ENCODE measurements at places on chromosomes 5 and 9.

DNA sequence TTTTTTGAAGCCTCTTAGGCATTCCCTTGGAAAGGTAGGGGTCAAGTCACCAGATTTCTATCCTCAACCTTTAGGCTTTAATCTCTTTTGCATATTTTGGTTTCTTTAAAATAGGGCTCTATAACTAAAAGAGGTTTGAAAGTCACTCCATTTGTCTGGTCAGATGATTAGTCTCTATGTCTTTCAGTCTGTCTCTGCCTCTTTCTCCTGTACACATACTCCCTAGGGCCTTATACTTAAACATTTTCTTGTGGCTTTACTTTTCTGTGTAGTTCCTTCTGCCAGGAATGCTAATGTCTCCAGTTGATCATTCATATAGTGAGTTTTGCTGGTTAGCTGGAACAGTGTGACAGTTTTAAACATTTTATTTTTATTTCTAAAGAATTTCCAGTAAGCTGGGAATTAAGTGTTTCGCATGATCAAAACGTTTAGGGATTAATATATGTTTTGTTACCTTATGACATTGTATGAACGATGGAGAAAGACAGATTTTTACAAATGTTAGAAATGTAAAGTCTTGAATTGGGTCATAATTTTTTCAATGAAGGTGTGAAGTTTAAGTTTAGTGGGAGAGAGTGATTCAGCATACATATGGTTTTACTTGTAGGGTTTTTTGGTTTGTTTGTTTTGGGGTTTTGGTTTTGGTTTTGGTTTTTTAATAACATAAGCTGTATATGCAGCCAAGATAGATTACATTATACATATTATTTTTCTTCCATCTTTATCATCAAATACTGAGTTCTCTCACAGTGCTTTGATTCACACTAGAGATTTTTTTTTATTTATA lies 90.6 kb downstream of the ZCCHC7 start:
- DNase-seq, result no peak

GRCh38 chr9:134037641-134038040 lies 12.4 kb downstream of the BRD3OS start:
- no peak for DNase-seq

- no peak for DNase-seq
Measured at GRCh38 chr9:35729101-35729500, 2.9 kb downstream of the TLN1 start.

DNA sequence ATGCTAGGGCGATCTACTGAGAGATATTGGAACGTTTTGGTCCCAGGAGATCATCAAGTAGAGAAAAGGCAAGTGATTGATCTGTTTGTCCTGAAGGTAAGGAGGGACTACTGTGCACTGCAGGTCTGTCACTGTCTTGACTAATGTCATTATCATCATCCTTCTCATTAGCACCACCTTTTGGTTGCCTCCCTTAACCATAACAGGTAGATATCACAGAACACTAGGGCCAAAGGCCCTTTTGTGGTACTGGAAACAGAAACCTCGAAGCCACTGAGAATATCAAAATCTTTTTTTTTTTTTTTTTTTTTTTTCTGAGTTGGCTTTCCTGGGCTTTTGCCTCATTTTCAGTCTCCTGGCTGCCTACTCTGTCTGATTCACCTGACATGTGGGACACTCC lies 134.0 kb downstream of the KCTD16 start:
- DNase-seq, result no peak

DNA sequence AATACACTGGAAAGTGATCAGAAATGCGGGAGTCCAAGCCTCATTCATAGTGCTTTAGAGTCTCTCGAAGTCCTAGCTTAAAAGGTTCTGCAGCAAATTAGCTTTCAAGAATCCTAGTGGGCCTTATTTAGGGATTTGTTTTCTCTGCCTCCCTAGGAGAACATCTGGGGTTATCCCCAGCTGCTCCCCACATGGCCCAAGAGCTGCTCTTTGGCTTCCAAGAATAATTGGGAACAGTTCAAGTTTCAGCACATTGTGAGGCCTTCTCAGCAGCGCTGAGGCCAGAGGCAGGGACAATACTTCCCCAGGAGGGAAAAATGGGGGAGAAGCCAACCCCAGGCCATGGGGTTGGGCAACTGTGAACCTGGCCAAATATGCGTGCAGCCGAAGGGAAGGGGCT lies 108.7 kb downstream of the LIFR start:
- no peak for DNase-seq

GRCh38 chr9:76738402-76738801 lies 25.8 kb upstream of the PCA3 start:
- DNase-seq, result no peak

GRCh38 chr9:123816817-123817472 lies 113.0 kb downstream of the DENND1A start:
- DNase-seq, result no peak

GRCh38 chr9:22469928-22470544 lies 23.4 kb downstream of the DMRTA1 start:
- DNase-seq, result no peak

- no peak for DNase-seq
Measured at GRCh38 chr5:83026930-83027687, 50.1 kb downstream of the TMEM167A start.

- DNase-seq, result no peak
Measured at GRCh38 chr9:124707666-124708065, 63.4 kb downstream of the NR6A1 start.

DNA sequence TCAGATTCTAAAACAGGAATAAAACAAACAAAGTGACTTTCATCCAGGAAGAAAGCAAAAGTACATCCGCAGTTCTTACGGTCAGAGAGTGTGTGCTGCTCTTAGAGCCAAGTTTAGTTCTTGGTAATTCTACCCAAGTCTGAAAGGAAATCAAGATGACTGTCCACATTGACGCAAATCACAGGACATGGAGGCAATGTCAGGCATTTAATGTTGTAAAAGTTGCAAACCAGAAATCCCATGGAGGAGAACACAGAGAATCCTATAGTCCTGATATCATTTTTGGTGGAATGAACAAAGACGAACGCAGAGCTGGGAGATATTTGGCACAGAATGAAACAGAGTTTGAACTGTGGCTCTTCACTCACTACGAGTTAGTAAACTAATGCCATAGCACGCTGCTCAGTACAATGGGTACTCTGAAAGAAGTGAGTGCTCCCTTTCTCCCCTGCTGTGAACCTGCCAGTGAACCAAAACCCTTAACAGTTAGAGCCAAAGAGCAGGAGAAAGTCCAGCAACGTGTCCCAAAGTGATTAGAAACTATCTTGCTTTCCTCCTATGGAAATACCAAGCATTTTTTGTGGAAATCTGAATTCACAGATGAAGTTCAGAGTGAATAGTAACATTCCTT lies 74.3 kb downstream of the MUSK start:
- DNase-seq, result no peak

- DNase-seq, result no peak
Measured at GRCh38 chr5:159824188-159825161, 91.8 kb upstream of the ADRA1B start.

DNA sequence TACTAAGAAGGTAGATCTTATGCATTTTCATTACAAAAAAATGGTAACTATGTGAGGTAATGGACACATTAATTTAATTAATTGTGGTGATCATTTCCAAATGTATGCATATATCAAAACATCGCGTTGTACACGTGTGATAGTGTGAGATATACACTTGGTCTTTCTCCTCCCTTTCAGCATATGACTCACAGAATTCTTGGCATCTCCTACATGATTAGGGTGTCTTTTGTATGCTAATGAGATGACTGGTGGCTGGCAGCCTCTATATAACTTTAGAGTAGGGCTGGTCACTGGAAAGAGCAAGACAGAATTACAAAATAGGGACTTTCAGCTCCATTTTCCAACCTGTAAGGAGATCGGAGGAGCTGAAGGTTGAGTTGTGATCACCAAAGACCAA lies 1167.6 kb downstream of the CDH12 start:
- no peak for DNase-seq

Data from SW 1271 (cell line).